ENCODE measurements at places on chromosomes 2 and 18. TPM values are rescaled to one million over a fixed set of nuclear protein-coding genes. Genes with fewer than 3 reads are reported as not detected.

SALL3 gene
- polyA plus RNA-seq, result 0.31 TPM

ARHGAP15 gene
- polyA plus RNA-seq, result 2.6 TPM

TRIM43 gene
- polyA plus RNA-seq, result not detected

CABLES1 gene
- polyA plus RNA-seq, result 2.7 TPM

GALNT3 gene
- polyA plus RNA-seq, result not detected

EML6 gene
- polyA plus RNA-seq, result 7.3 TPM

ASIC4 gene
- polyA plus RNA-seq, result not detected

OTOS gene
- polyA plus RNA-seq, result not detected

LIMS3 gene
- not detected for polyA plus RNA-seq

TNFRSF11A gene
- 3.4 TPM for polyA plus RNA-seq

GCG gene
- polyA plus RNA-seq, result not detected

CNRIP1 gene
- polyA plus RNA-seq, result 58.7 TPM

SLC19A3 gene
- polyA plus RNA-seq, result not detected

SPP2 gene
- polyA plus RNA-seq, result not detected

ERICH2 gene
- polyA plus RNA-seq, result 23.4 TPM

DNAJC5G gene
- polyA plus RNA-seq, result not detected

DUSP2 gene
- polyA plus RNA-seq, result not detected

GIGYF2 gene
- 40.6 TPM for polyA plus RNA-seq

DNAH7 gene
- 2.3 TPM for polyA plus RNA-seq

TDRD15 gene
- not detected for polyA plus RNA-seq

TLX2 gene
- polyA plus RNA-seq, result not detected

POTEC gene
- not detected for polyA plus RNA-seq

CAD gene
- polyA plus RNA-seq, result 4.1 TPM

INHA gene
- polyA plus RNA-seq, result 0.60 TPM

NXPH2 gene
- 1.5 TPM for polyA plus RNA-seq

COPS8 gene
- 451 TPM for polyA plus RNA-seq

TXNDC9 gene
- 95.7 TPM for polyA plus RNA-seq

SERPINB3 gene
- polyA plus RNA-seq, result not detected

PSMD14 gene
- 137 TPM for polyA plus RNA-seq

OSR1 gene
- polyA plus RNA-seq, result not detected

MROH2A gene
- not detected for polyA plus RNA-seq

BMP10 gene
- polyA plus RNA-seq, result not detected

TSPYL6 gene
- polyA plus RNA-seq, result not detected
